ENCODE measurements at places on chromosomes 12 and 14. TPM values are rescaled to one million over a fixed set of nuclear protein-coding genes. Genes with fewer than 3 reads are reported as not detected.

Gene CCDC38
- polyA plus RNA-seq = not detected

Gene PLEKHD1
- not detected for polyA plus RNA-seq

Gene CTSG
- not detected for polyA plus RNA-seq

Gene BATF
- polyA plus RNA-seq = not detected

Gene GAS2L3
- polyA plus RNA-seq = 4.7 TPM

Gene FAM216A
- polyA plus RNA-seq = 31.1 TPM

Gene SYT10
- not detected for polyA plus RNA-seq

Gene KLRK1
- polyA plus RNA-seq = not detected

Gene PDZRN4
- not detected for polyA plus RNA-seq

Gene FOXN4
- not detected for polyA plus RNA-seq

Gene NGB
- polyA plus RNA-seq = not detected

Gene TOMM20L
- polyA plus RNA-seq = not detected

Gene FANCM
- polyA plus RNA-seq = 1.7 TPM

GRCh38 chr12:88865537-88865936, 285.3 kb upstream of the KITLG start:
- H3K36me3 ChIP-seq = no peaks in the 10 kb centered on the region
- H3K27me3 ChIP-seq = no peaks in the 10 kb centered on the region
- no peak overlapping the region for H3K27ac ChIP-seq
- H3K4me3 ChIP-seq = no peak overlapping the region
- H3K4me1 ChIP-seq = peaks cover 6% of the 10 kb centered on the region

GRCh38 chr12:92950011-92950410, 20.9 kb upstream of the EEA1 start:
- DNase-seq = no peak
- H3K4me1 ChIP-seq = no peaks in the 10 kb centered on the region
- H3K27me3 ChIP-seq = no peaks in the 10 kb centered on the region
- no peak overlapping the region for H3K27ac ChIP-seq
- H3K36me3 ChIP-seq = no peaks in the 10 kb centered on the region
- H3K4me3 ChIP-seq = no peak overlapping the region

GRCh38 chr12:54378796-54379397, 5.6 kb downstream of the ZNF385A start:
- no peak for DNase-seq
- H3K4me1 ChIP-seq = peaks cover 6% of the 10 kb centered on the region
- no peaks in the 10 kb centered on the region for H3K27me3 ChIP-seq
- no peaks in the 10 kb centered on the region for H3K36me3 ChIP-seq
- H3K27ac ChIP-seq = no peak overlapping the region

DNA sequence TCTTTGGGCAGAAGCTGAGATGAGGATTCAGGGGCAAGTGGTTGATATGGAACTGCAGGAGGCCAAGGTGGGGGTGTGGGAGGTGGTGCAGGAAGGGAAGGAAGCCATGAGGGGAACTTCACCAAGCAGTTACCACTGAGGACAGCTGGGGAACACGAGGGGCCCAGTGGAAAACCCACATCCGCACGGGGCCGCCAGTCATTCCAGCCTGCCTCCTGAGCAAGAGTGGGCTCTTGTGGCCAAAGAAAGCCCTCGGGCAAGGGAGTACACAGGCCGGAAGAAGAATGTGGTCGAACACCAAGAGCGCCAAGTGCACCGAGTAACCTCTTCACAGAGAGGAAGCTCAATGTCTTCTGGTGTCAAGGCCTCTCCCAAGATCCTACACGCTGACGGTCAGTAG, 252.2 kb upstream of the FOXN3 start:
- no peaks in the 10 kb centered on the region for H3K27me3 ChIP-seq
- H3K4me3 ChIP-seq = no peak overlapping the region
- no peak overlapping the region for H3K27ac ChIP-seq
- no peak for DNase-seq

DNA sequence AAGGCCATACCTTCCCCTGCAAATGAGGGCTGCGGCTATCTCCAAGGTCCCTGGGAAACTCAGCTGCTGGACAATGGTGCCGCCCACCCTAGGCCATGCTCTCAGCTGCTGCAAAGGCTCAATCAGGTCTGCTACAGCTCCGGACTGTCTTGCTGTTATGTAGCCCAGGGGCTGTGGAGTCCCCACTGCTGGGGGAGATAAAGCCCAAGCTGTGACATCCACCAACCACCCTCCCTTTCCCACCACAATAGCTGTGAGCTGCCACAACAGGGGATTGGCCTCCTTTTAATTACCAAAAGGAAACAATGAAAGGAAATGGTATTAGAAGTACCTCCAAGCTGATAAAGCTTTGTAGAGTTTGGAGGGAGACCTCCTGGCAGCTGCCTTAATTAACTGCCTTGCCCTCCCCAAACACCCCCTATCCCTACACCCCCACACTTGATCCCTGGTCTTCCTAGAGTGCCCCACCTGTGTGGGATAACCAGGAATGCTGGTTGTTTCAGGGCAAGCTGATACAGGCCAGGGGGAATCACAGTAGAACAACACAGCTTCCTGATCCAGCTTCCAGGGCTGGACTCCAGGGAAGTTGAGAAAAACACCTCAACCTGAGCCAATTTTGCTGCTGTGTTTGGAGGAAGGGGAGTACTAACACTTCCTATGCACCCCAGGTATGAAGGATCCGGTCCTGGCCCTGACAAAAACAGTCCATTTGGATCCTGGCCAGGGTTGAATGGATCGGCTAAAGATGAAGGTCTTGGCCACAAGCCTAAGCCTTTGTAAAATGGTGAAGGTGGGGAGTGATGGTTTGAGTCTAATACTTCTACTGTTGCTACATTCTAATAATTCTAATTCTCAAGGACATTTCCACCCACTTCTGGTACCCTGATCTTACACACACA, at the start of gene VWF:
Gene VWF (minus strand): TSS at position 260 of the 899 bp plus-strand sequence. CDS start 1,474 bp downstream, outside the sequence.
- H3K36me3 ChIP-seq = no peaks in the 10 kb centered on the region
- no peak within 1 kb of the TSS for H3K4me3 ChIP-seq
- no peak within 1 kb of the TSS for H3K27ac ChIP-seq
- no peak for DNase-seq
- peaks cover 13% of the 10 kb centered on the region for H3K27me3 ChIP-seq

DNA sequence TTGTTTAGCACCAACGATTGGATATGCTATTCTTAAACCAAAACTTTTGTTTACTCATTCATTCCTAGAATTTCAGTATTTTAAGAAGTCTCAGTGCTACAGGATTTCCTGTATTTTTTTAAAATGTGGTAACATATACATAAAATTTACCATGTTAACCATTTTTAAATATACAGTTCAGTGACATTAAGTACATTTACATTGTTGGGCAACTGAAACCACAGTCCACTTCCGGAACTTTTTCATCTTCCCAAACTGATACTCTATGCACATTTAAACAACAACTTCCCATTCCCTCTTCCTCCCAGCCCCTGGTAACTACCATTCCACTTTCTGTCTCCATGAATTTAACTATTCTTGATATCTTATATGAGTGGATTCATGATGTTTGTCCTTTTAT, 30.3 kb downstream of the PDE3A start:
- H3K27ac ChIP-seq = no peak overlapping the region
- no peak overlapping the region for H3K4me3 ChIP-seq
- H3K4me1 ChIP-seq = no peaks in the 10 kb centered on the region
- H3K27me3 ChIP-seq = no peaks in the 10 kb centered on the region
- DNase-seq = no peak

DNA sequence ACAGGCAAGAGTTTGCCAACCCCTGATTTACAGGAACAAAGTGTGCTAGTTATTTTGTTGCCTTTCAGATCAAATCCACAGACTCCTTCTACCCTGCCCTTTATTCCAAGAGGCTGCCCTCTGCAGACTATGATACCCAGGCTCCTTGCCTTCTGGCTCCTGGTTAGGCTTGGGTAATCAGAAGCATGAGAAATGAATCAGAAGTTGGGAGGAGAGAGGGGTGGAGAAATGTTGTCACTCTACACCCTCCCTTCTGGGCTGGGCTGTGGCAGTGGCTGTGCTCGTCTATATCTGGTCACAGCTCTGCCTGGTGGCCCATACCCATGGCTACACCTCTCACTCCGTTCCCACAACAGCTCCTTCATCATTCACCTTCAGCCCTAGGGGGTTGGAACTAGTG, 204.6 kb upstream of the PLXNC1 start:
- no peaks in the 10 kb centered on the region for H3K27me3 ChIP-seq
- no peaks in the 10 kb centered on the region for H3K36me3 ChIP-seq
- no peak overlapping the region for H3K27ac ChIP-seq
- peaks cover 7% of the 10 kb centered on the region for H3K4me1 ChIP-seq

- no peak overlapping the region for H3K4me3 ChIP-seq
- H3K27ac ChIP-seq = no peak overlapping the region
- H3K36me3 ChIP-seq = no peaks in the 10 kb centered on the region
- DNase-seq = peak; percentile 20
- H3K4me1 ChIP-seq = no peaks in the 10 kb centered on the region
- H3K27me3 ChIP-seq = peaks cover 5% of the 10 kb centered on the region
Measured at GRCh38 chr12:52539083-52539820, 13.7 kb downstream of the KRT71 start.

- H3K4me1 ChIP-seq = peaks cover 2% of the 10 kb centered on the region
- H3K4me3 ChIP-seq = no peak overlapping the region
- no peak overlapping the region for H3K27ac ChIP-seq
- H3K27me3 ChIP-seq = peaks cover 25% of the 10 kb centered on the region
- H3K36me3 ChIP-seq = no peaks in the 10 kb centered on the region
Measured at GRCh38 chr14:21043387-21043973, 1.3 kb downstream of the RNASE7 start.

- no peak overlapping the region for H3K27ac ChIP-seq
- DNase-seq = no peak
- no peaks in the 10 kb centered on the region for H3K27me3 ChIP-seq
- H3K4me1 ChIP-seq = no peaks in the 10 kb centered on the region
Measured at GRCh38 chr14:24688030-24688658, 54.2 kb upstream of the GZMB start.

- no peak overlapping the region for H3K27ac ChIP-seq
- no peaks in the 10 kb centered on the region for H3K4me1 ChIP-seq
- no peak overlapping the region for H3K4me3 ChIP-seq
Measured at GRCh38 chr14:57831981-57832380, 33.9 kb downstream of the SLC35F4 start.

- no peaks in the 10 kb centered on the region for H3K36me3 ChIP-seq
- H3K4me3 ChIP-seq = no peak overlapping the region
- no peaks in the 10 kb centered on the region for H3K27me3 ChIP-seq
Measured at GRCh38 chr14:81298122-81298521, 77.4 kb upstream of the GTF2A1 start.

GRCh38 chr14:34012978-34013720, 62.3 kb upstream of the EGLN3 start:
- DNase-seq = no peak
- no peak overlapping the region for H3K27ac ChIP-seq
- H3K27me3 ChIP-seq = no peaks in the 10 kb centered on the region
- H3K36me3 ChIP-seq = no peaks in the 10 kb centered on the region

GRCh38 chr12:119198440-119198839, 19.7 kb downstream of the HSPB8 start:
- H3K4me3 ChIP-seq = no peak overlapping the region
- H3K36me3 ChIP-seq = peaks cover 6% of the 10 kb centered on the region
- no peaks in the 10 kb centered on the region for H3K27me3 ChIP-seq
- 0 out of 2 replicates have a peak, but pooled peaks cover 2% of the 10 kb centered on the region for H3K4me1 ChIP-seq
- DNase-seq = peak; percentile 12

DNA sequence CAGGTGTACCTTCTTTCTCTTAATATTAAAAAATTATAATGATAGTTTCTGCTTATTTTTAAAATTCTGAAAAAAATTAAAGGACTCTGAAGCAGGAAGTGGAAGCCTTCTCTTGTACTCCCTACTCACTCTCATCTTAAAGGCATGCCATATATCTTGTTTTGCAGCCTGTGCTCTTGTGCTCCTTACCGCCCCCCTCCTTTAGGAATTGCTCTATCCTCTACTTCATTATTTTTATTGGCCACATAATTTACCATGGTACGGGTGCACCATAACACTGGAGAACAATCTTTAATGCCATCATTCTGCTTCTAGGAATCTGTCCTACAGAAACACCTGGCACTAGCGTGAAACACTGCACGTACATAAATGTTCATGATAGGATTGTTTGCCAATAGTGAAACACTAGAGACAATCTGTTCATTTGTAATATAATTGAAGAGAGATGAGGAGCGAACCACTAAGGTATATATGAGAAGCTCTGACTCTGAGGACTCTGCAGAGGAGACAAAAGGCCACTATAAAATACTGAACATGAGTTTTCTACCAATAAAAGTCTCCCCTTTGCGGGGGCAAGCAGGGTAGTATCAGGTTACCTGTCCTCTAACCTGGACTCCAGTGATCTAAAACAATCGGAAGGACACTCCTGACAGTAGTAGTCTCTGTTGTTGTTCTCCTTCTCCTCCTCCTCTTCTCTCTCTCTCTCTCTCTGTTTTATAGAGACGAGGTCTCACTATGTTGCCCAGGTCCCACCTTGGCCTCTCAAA, 6.3 kb upstream of the NYNRIN start:
- peak; percentile 67 for DNase-seq
- no peaks in the 10 kb centered on the region for H3K36me3 ChIP-seq
- no peak overlapping the region for H3K27ac ChIP-seq
- no peak overlapping the region for H3K4me3 ChIP-seq

- DNase-seq = no peak
- no peak overlapping the region for H3K27ac ChIP-seq
- no peaks in the 10 kb centered on the region for H3K36me3 ChIP-seq
- H3K4me1 ChIP-seq = no peaks in the 10 kb centered on the region
- no peak overlapping the region for H3K4me3 ChIP-seq
Measured at GRCh38 chr12:4246116-4246515, 27.4 kb upstream of the CCND2 start.

GRCh38 chr14:101929096-101929495, 35.3 kb upstream of the DYNC1H1 start:
- H3K4me1 ChIP-seq = peaks cover 4% of the 10 kb centered on the region
- no peak overlapping the region for H3K27ac ChIP-seq

DNA sequence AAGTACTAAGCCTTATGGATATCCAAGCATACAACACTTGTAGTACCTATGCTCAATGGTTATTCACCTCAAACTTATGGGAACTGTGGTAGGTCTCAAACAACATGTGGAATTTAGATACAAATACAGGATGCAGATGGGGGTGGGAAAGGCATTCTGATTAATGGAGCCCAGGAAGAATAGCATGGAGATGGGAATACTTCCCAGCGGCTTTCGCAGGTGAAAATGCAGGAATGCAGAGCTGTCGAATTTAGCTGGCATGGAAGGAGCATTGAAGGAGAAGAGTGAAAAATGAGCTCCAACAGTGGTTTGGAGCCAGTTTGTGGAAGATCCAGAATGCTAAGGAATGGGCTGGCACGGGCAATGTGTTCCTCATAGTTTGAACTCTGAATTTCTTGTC, 89.9 kb downstream of the NKX2-1 start:
- no peaks in the 10 kb centered on the region for H3K4me1 ChIP-seq
- no peak for DNase-seq
- no peak overlapping the region for H3K4me3 ChIP-seq

DNA sequence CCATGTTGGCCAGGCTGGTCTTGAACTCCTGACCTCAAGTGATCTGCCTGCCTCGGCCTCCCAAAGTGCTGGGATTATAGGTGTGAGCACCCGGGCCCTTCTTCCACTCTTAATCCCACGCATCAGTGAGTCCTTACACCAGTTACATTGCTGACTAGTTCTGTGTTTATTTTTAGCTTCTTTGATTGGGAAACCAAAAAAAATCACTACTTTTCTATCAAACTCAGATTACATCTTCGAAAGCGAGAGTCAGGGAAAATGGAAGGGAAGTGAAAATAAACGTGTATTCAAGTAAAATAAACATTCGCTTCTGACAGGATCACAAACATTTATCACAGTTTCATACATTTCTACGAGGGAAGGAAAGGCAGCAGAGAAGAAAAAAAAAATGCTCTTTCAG, 32.2 kb downstream of the FGD6 start:
- 0 out of 2 replicates have a peak, but pooled peaks cover 2% of the 10 kb centered on the region for H3K36me3 ChIP-seq
- H3K27me3 ChIP-seq = no peaks in the 10 kb centered on the region
- no peak overlapping the region for H3K27ac ChIP-seq
- DNase-seq = peak; percentile 78
- peaks cover 2% of the 10 kb centered on the region for H3K4me1 ChIP-seq
- H3K4me3 ChIP-seq = no peak overlapping the region

Measured in IMR-90 (cell line).